ENCODE measurements at places on chromosomes 1 and 21. TPM values are rescaled to one million over a fixed set of nuclear protein-coding genes. Genes with fewer than 3 reads are reported as not detected.

Gene RGS16
- 11.6 TPM for total RNA-seq

Gene OR2T11
- not detected for total RNA-seq

Gene HSD3B1
- not detected for total RNA-seq

Gene KRTAP12-4
- total RNA-seq, result not detected

Gene MINDY1
- total RNA-seq, result 12.5 TPM

Gene CELA2A
- total RNA-seq, result not detected

Gene KAZN
- 1.2 TPM for total RNA-seq

Gene CDC42BPA
- 47.5 TPM for total RNA-seq

Gene BCAR3
- 110 TPM for total RNA-seq

Gene PBX1
- 8.7 TPM for total RNA-seq

Gene LINGO4
- not detected for total RNA-seq

Gene GBP3
- 1.1 TPM for total RNA-seq

Gene OR10J1
- total RNA-seq, result not detected

Gene CD52
- total RNA-seq, result 0.41 TPM

Gene CASQ2
- total RNA-seq, result not detected

Gene CD84
- not detected for total RNA-seq

Gene MTARC1
- 0.16 TPM for total RNA-seq

Gene LCE2B
- not detected for total RNA-seq

Gene PRRX1
- total RNA-seq, result 34.6 TPM

Gene VWA5B1
- not detected for total RNA-seq

Gene LRRC7
- total RNA-seq, result 0.19 TPM

Gene FRRS1
- 3.8 TPM for total RNA-seq

Gene SLC22A15
- 4.7 TPM for total RNA-seq

Gene SH3D21
- 6.3 TPM for total RNA-seq

Gene ZNF695
- total RNA-seq, result 17.2 TPM

Gene EPHB2
- 8.0 TPM for total RNA-seq

Gene PWP2
- total RNA-seq, result 37.9 TPM

Gene C1orf141
- total RNA-seq, result not detected

Gene TRAF3IP3
- total RNA-seq, result not detected

Gene SPRR2A
- not detected for total RNA-seq

Gene PPM1J
- total RNA-seq, result 0.74 TPM

Gene OR2T33
- 0.32 TPM for total RNA-seq

Gene PPP1R8
- total RNA-seq, result 63.8 TPM

Gene OLFM3
- total RNA-seq, result not detected

Gene AMIGO1
- 3.0 TPM for total RNA-seq

Gene PROX1
- 0.38 TPM for total RNA-seq

Gene CD58
- total RNA-seq, result 28.9 TPM

Gene PCAT6
- not detected for total RNA-seq

Gene NKAIN1
- 1.4 TPM for total RNA-seq

Gene EVI5
- 45.2 TPM for total RNA-seq

Gene GNG4
- 16.3 TPM for total RNA-seq

Gene TFAP2E
- total RNA-seq, result 0.79 TPM

Gene HRNR
- total RNA-seq, result not detected

Gene GPR89B
- 11.3 TPM for total RNA-seq

Gene OPTC
- total RNA-seq, result not detected

Gene RCSD1
- not detected for total RNA-seq

Gene TMEM269
- total RNA-seq, result 0.03 TPM

Gene CR1L
- not detected for total RNA-seq

Gene RGS13
- total RNA-seq, result not detected

Gene EPHA2
- total RNA-seq, result 283 TPM

Gene NGF
- total RNA-seq, result not detected

Gene CRYAA
- total RNA-seq, result not detected

Gene FCGR1A
- not detected for total RNA-seq

Gene TMEM82
- total RNA-seq, result not detected

Gene C1QTNF12
- 7.0 TPM for total RNA-seq

Measured in A375 (cell line).